ENCODE measurements at places on chromosomes 2 and 18.

DNA sequence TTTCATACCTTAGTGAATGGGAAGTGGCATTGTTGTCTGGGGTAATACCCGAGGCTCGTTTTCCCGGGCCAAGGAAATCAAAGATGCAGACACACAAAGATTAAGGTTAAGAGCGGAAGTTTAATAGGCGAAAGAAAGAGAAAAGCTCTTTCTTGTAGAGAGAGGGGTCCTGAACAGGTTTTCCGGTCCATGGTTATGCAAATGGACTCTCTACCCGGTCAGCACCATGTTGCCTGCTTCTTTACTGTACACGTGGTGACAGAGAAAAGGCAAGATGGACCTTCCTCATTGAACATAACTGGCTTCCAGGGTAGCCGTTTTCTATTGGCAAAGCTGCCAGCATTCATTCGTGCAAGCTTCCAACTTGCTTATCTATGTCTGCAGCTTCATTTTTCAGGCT lies 2063.5 kb downstream of the SUCLG1 start:
- no peak for DNase-seq

DNA sequence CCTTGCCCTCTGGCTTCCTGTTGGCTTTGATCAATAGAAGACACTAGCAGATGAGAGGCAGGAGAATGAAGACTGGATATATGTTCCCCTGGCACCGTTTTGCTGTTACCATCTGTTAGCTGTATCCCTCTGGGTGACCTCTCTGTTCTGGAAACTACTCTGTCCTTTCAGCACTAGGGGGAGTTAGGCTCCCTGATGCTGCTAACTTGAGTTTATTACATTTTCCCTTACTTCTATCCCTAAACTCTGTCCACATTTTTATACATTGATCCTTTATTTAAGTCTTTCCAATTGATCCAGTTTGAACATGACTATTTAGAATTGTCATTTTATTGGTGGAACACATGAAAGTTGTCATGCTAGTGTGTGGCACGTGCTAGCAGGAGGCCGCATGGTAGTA lies 1014.3 kb upstream of the CDH2 start:
- DNase-seq, result no peak

GRCh38 chr2:58377181-58377580 lies 136.1 kb upstream of the FANCL start:
- no peak for DNase-seq

DNA sequence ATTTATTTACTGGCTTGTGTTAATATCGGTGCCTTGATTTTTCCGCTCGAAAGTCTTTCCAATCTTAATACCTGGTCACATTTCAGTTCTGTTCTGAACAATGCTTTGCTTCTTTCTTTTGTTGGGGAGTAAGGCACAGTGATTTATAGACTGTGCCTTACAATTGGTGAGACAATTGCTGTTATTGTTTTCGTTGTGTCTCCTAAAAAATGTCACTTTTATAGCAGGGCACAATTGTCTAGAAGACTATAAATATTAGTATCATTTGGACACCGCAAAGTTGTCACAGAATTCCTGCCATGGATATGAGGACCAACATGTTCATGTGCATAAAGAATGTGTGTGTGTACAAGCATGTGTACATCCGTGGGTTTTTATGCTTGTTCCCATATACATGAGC lies 231.9 kb downstream of the INSIG2 start:
- DNase-seq, result no peak

DNA sequence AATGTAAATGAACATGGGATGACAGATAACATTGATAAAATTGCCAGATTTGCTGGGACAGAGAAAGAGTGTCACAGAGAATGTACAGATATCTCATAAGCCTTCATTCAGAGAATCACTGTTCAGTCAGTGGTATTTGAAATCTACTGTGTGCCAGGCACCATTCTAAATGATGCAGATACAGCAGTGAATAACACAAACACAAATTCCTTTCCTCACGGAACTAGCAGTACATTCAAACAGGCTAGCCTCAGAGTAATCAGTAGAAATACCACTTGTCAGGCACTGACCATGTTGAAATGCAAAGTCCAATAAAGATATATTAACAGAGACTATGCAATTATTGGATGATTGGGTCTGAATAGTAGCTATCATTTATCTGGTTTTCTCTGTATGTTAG lies 211.0 kb downstream of the RDH14 start:
- DNase-seq, result no peak

DNA sequence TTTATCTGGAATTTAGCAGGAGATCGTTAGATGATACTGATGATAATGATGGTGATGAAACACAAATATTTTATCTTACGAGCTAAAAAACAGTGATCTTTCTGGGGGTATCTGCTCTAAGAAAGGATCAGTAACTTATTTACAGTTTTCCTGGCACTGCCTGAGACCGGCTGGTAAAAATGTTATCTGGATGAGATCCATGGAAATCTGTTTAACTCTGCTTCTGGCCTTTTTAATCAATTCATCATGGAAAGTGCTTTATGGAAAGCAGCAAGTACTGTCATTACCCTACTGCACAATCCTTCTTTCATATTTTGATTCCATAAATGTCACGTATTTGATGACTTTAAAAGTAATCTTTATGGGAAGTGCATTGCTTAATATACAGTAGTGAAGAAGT lies 612.7 kb upstream of the GCFC2 start:
- no peak for DNase-seq

- peak; percentile 67 for DNase-seq
Observed at GRCh38 chr18:31722369-31722957, 38.1 kb upstream of the B4GALT6 start.

- no peak for DNase-seq
Observed at GRCh38 chr18:64115881-64116280, 33.0 kb downstream of the LINC00305 start.

Data from CD4-positive, alpha-beta T cell treated with Interleukin-21 for 1 hour (primary cell).